Fibroblast of the aortic adventitia (primary cell): ENCODE measurements at places on chromosomes 3 and 15. TPM values are rescaled to one million over a fixed set of nuclear protein-coding genes. Genes with fewer than 3 reads are reported as not detected.

Gene C15orf62
- total RNA-seq, result 0.18 and 0.57 TPM in 2 replicates

Gene TUBGCP5
- 17.3 and 37.5 TPM in 2 replicates for total RNA-seq

Gene MYO5C
- total RNA-seq, result 0.36 TPM in 1 of 2 replicates, not detected in the other

Gene PTPRG
- 27.6 and 52.0 TPM in 2 replicates for total RNA-seq

Gene SLC12A8
- total RNA-seq, result 13.4 and 15.5 TPM in 2 replicates

Gene ZNF660
- total RNA-seq, result 2.0 and 6.9 TPM in 2 replicates

Gene MEX3B
- total RNA-seq, result 2.1 and 3.5 TPM in 2 replicates

Gene PLCH1
- total RNA-seq, result 0.09 TPM in 1 of 2 replicates, not detected in the other

Gene GPR87
- total RNA-seq, result 0.18 TPM in 1 of 2 replicates, not detected in the other

Gene ANKDD1A
- 2.9 and 5.1 TPM in 2 replicates for total RNA-seq

Gene RTP1
- not detected in 2 replicates for total RNA-seq

Gene ANKRD34C
- total RNA-seq, result not detected in 2 replicates

Gene LRRC2
- 7.9 and 10.1 TPM in 2 replicates for total RNA-seq

Gene CCR8
- not detected in 2 replicates for total RNA-seq

Gene SV2B
- total RNA-seq, result 0.08 TPM in 1 of 2 replicates, not detected in the other

Gene OIP5
- 0.25 and 9.0 TPM in 2 replicates for total RNA-seq
